ENCODE measurements at places on chromosomes 1 and 21.

GRCh38 chr1:242225767-242226573 is 227.1 kb upstream of the MAP1LC3C start:
- DNase-seq = no peak

- DNase-seq = no peak
Observed at GRCh38 chr21:23690316-23690715, 1917.0 kb downstream of the MRPL39 start.

DNA sequence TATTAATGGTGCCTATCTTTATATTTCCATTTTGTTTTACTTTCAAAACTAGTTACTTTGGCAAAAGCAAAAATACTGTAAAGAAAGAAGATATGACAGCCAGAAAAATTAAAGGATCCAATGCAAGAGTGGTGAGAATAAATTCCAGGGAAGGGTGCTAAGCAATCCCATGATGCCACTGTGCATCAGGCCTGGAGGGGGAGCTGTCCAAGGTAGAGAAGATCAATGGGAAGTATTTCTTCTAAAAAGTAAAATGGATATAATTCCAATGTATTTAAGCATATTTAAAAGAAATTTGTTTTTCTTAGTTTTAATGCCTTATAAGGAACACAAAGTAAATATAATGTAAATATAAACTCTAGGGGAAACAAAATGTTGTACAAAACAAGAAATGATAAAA is 1382.2 kb upstream of the B3GALT2 start:
- DNase-seq = no peak

DNA sequence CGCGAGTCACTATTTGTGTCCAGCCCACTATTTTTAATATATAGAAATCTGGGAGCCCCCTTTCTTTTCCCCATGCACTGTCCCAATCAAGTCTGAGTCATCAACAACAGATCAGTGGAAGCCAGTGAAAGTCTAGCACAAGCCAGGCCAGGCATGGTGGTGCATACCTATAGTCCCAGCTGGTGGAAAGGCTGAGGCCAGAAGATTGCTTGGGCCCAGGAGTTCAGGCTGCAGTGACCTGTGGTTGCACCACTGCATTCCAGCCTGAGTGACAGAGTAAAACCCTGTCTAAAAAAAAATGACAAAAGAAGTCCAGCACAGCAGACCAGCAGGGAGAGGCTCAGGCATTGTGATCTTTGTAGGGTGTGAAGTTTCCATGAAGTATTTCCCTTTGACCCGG is 9.0 kb upstream of the RPL5 start:
- no peak for DNase-seq

DNA sequence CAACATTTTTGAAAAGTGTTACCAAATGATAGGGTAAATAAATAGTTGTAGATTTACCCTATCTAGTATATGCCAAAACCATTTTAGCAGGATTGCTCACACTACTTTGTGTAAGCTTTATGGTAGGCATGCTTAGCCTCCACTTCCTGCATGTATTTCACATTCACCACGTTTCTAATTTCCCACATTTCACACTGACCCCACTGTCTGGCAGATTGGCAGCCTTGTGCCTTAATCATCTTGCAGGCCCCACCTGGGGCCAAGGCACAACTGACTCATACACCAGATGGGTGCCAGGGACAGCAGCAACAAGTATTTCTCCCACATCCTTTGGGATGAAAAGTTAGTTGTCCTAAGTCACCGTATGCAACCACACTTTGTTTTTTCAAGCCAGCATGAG is 21.2 kb upstream of the CENPF start:
- no peak for DNase-seq

DNA sequence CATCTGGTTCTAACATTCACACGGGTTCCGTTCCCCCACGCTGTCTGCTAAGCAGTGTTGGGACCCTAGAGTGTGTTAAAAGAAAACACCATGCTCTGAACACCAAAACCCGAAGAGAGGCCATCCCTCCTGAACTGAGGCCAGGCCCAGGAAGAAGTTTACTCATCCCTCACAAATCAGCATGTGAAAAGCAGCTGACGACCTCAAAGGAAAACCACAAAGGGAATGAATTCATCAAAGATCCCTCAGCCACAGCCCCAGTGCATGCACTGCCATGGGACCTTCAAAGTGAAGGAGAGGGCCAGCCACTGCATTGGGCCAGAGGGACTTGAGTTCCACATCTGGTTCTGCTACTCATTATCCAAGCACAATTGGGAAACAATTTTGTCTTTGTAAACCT is 7.0 kb upstream of the PSEN2 start:
- DNase-seq = no peak

GRCh38 chr1:197399755-197400521 is 131.9 kb downstream of the CRB1 start:
- no peak for DNase-seq

- no peak for DNase-seq
Observed at GRCh38 chr1:107833061-107833460, 131.9 kb downstream of the VAV3 start.

All from 8988T (cell line).